ENCODE measurements at places on chromosomes 12 and 14.

GRCh38 chr12:9851050-9851449 lies 18.1 kb downstream of the CLEC2B start:
- DNase-seq = no peak

- no peak for DNase-seq
Observed at GRCh38 chr12:50647031-50647430, 116.9 kb upstream of the ATF1 start.

DNA sequence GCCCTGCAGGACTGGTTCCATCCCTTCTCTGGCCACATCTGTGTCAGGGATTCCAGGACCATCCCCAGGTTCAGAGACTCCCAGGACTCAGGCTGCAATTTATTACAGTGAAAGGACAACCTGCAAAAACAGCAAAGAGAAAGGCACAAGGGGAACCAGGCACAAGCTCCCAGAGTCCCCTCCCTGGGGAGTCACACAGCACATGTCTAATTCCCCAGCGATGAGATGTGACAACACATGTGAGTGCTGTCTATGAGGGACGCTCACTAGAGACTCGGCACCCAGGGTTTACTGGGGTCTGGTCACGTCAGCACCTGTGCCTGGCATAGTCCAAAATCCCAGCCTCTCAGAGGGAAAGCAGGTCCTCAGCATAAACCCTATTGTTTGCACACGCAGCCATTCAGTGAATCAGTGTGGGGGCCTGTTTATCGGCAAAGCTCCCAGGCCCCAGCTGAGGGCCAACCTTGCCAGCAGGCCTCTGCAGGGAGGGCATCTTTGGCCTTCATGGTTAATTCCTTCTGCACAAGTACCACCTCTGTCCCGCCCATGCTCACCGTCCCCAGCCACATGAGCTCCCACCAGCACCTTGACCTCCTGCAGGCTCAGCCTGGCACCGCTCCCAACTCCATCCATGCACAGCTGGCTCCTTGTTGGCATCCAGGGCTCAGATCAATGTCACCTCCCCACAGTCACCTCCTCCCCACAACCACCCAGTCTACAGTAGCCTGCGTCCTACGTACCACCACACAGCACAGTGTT lies 198.9 kb upstream of the SFSWAP start:
- no peak for DNase-seq

GRCh38 chr14:54474232-54474793 lies 14.5 kb downstream of the GMFB start:
- DNase-seq = no peak

- no peak for DNase-seq
Observed at GRCh38 chr14:104370256-104370870, 209.2 kb upstream of the C14orf180 start.

- no peak for DNase-seq
Observed at GRCh38 chr12:27330846-27331245, 1.8 kb upstream of the BMAL2 start.

DNA sequence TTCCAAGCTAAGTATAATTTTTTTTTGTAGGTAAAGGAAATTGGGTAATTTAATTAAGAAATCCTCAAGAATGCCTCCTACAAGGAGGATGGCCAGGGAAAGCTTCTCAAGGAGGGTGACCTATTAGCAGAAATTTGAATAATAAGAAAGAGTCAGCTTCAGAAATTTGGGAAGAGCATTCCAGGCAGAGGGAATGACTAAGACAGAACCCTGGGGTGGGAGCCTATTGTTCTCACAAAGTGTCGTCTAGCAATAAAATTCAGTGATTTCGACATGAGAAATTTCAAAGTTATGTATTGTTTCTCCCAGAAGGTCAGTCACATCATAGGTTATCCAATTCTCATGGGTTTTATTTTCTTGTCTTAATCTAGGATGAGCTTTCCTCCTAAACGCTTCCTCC lies 1168.4 kb downstream of the AACS start:
- no peak for DNase-seq

GRCh38 chr12:26318661-26319068 lies 123.3 kb downstream of the SSPN start:
- no peak for DNase-seq

DNA sequence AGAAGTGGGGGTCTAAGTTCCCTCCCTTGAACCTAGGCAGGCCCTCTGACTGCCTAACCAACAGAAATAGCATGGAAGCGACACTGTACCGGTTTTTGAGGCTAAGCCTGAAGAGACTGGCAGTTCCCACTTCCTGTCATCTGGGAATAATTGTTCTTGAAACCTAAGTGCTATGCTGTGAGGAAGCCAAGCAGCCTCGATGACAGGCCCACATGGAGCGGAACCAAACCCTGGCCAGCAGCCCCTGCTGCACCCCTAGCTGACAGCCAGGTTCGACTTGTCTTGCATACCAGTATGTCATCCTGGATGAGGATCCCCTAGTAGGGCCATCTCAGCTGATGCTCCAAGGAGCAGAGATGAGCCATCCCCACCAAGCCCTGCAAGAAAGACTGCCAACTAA lies 6.4 kb upstream of the GPR68 start:
- no peak for DNase-seq

- DNase-seq = no peak
Observed at GRCh38 chr12:913919-914698, 35.4 kb downstream of the RAD52 start.

- DNase-seq = no peak
Observed at GRCh38 chr14:69288011-69288771, 28.2 kb downstream of the GALNT16 start.

GRCh38 chr14:78341827-78342389 lies 171.7 kb downstream of the NRXN3 start:
- DNase-seq = no peak

DNA sequence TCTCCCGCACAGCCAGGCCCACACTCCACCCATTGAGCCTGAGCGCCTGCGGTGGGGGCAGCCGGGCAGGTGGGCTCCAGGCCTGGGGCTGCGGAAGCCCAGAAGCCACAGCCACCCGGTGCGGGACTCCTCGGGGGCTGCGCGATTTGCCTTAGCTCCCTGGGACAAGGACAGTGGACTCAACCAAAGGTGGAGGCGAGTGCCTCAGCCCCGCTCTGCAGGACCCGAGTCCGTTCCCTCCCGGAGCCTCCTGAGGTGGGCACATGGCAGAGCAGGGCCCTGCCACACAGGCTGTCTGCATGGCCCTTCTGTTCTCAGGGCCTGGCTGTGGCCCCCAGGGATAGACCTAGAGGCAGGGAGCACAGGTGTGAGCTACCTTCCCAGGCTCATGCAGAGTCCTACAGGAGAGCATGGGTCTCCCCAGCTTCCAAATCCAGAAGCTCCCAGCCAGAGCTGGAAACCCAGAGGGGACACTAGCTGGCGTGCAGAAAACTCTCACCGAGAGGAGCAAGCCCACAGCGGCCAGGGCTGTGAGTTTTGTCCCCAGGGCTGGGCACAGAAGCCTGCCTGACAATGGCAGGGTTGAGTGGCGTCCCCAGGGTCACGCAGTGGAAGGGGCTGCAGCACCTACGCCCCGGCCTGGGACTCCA lies 22.2 kb upstream of the LRTM2 start:
- DNase-seq = no peak

GRCh38 chr12:124404162-124404784 lies 109.4 kb downstream of the RFLNA start:
- no peak for DNase-seq

DNA sequence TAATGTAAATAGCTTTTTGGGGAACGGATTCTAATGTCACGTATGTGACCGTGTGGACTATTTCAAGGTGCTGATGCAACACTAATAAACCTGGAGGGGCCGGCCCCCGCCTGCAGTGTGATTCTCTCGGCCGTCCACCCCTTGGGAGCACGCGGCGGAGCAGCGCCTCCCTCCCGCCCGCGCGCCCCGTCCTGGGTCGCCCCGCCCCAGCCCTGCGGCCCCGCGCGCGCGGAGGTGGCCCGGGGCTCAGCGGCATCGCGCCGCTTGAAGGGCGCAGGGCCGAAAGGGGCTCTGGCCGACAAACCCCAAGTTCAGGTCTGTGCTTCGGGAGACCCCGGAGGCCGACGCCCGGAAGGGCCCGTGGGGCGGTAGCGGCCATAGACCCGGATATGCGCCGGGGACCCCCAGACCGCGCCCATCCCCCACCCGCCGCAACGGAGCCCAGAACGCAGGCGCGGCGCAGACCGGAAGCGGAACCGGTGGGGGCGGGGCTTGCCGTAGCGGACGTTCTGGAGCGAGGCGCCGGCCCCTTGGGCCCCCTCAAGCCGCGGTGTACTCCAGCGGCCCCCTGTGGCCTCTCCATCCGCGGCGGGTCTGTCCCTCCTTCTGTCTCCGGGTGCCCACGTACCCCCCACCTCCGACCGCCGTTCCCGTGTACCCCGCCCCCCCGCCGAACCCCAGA lies at the start of gene TEX22:
Gene TEX22 (plus strand): TSS at position 495 of the 682 bp plus-strand sequence. CDS start 803 bp downstream, outside the sequence.
- DNase-seq = peak; percentile 99

GRCh38 chr12:130765186-130765659 lies 49.1 kb upstream of the RIMBP2 start:
- no peak for DNase-seq

GRCh38 chr12:18752280-18752920 lies 14.5 kb downstream of the CAPZA3 start:
- no peak for DNase-seq

DNA sequence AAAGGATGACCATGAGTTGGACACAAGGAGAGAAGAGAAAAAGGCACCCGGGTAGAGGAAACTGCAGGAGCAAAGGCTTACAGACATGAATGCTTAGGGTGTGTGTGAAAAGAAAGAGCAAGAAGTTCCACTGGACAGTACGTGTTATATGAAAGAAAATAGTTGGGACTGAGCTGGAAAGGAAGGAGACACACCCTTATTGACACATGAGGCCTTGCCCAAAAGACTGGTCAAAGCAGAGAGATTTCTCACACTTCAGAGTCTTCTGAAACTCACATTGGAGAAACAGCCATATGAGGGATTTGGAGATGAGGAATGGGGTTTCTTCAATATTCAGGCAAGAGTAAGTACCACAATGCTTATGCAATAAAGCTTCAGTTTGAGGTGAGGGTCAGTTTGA lies 56.0 kb downstream of the TTC9 start:
- no peak for DNase-seq

DNA sequence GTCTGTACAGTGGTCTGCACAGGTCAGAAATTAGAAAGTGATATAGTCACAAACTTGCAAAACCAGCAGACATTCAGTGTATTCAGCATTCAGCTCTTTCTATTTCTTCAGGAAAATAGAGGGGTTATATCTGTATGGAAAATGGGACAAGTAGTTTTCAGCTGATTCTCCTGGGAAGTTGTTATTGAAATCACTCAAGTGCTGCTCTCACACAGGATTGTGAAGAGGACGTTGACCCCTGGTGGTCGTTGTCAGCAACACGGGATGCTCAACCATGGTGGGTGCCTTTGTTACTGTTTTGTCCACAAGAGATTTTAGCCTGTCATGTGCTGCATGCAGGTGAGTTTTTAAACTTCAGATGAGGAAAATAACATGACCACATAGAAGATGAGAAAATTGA lies 981.8 kb downstream of the TMEM121 start:
- no peak for DNase-seq

GRCh38 chr12:91483471-91483985 lies 300.9 kb upstream of the DCN start:
- no peak for DNase-seq

- no peak for DNase-seq
Observed at GRCh38 chr14:64577211-64577610, 27.4 kb downstream of the PPP1R36 start.

DNA sequence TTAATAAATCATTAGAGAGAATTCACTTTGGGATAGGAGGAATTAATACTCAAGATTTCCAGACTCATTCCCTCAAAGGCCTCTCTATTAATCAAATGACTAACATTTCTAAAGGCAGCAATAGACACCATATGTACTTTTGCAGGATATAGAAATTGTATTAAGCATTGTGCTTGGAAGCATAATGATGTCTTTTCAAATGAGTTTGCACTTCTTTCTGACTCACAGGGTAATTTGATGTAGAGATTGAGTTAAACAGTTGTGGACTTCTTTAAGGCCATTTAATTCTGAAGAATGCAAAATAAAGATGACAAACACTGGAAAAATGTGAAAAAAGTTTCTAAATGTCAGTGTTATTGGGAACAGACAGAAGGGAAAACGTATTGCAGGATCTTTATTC lies 63.4 kb upstream of the CSRP2 start:
- DNase-seq = no peak

- no peak for DNase-seq
Observed at GRCh38 chr14:54627219-54627539, 60.3 kb downstream of the SAMD4A start.

DNA sequence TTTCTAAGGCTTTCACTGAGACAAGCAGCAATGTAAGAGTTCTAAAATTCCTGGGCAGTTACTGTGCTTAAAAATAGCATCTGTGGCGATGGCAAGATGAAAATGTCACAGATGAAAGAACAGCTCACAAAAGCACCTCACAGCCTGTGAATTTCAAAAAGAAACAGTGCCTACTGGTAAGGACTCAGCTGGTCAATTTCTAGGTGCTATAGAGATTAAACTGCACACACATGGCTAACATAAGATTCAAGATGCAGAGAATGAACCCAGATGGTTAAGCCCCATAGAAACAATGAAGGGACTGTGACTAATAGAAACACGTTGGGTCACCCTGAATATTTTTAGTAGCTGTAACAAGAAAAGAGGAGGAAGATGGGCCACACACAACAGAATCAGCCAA lies 12.0 kb upstream of the IL26 start:
- no peak for DNase-seq

DNA sequence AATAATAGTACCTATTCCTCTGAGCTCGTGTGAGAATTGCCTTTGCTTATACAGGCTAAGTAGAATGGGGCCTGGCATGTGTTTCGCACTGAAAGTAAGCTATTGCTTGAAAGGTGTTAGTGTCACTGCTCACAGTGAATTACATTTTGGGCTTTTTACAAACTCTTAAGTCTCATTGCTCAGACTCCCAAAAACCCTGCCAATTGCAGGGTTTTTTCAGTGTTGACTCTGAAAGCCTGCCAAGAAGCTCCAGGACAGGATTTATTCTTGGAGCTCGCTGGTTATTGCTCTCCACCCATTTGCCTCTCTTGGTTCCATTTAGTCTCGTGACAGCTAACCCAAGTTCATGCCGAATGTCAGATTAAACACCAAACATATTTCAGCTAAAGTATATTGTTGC lies 39.8 kb downstream of the NOPCHAP1 start:
- no peak for DNase-seq

DNA sequence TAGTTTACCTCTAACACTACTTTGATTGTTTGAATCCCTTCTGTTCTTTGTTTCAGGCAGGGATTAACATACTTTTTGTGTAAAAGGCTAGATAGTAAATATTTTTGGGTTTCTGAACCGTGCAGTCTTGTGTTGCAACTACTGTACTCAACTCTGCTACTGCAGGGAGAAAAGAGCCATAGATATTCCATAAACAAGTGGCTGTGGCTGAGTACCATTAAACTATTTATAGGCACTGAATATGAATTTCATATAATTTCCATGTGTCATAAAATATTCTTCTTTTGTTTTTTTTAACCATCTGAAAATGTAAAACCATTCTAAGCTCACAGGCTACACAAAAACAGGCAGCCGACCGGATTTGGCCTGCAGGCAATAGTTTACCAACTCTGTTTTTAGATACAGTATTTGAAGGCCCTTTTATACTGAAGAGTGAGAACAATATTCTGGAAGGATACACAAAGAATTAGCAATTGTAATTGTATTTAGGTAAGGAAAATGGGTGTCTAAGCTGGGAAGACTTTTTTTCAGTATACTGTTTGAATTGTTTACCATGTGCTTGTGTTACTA lies 15.7 kb downstream of the NR1H4 start:
- DNase-seq = no peak
